Stimulated activated CD4-positive, alpha-beta T cell treated with anti-CD3 and anti-CD28 coated beads, TNF-alpha, amount 100 ng/mL, for 1 hour (primary cell): ENCODE measurements at places on chromosomes 7 and 10.

- DNase-seq: no peak
These were observed 43.2 kb upstream of the NRP1 start for GRCh38 chr10:33377658-33378025.

DNA sequence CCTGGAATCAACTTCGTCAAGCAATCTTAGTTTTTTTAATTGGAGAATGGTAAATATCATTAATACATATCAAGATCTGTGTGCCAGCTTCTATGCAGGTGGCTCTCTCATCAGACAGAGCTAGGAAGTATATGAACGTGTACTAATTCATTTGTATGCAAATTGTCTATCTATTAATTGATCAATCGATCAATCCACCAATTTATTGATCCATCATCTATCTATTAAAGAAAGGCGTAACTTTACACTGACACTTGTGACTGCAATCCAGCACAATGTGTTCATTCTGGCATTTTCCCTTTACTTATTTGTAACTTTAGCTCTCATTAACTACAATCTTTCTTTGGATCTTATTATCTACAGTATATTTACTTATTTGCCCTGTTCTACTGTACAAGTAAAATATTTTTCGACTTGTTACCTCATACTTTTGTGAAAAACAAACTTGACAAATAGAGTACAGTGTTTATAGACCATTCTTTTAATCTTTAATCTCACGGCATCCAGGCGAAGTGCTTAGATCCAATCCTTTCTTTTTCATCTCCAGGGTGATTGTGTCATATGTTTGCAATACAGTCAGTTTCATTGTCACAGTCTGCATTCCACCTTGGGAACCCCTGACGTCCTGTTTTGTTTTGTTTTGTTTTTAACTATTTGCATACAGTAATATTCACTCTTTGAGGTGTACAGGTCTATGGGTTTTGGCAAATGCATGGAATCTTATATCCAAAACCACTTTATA, 22.0 kb upstream of the GHRHR start:
- DNase-seq: no peak

GRCh38 chr10:6274040-6274439, 71.3 kb downstream of the PFKFB3 start:
- DNase-seq: no peak

- no peak for DNase-seq
These were observed 40.6 kb upstream of the LRRC4 start for GRCh38 chr7:128071801-128072200.

- DNase-seq: no peak
These were observed 6.2 kb upstream of the OGDHL start for GRCh38 chr10:49768329-49768728.

- no peak for DNase-seq
These were observed 35.1 kb downstream of the SMNDC1 start for GRCh38 chr10:110269374-110270318.

DNA sequence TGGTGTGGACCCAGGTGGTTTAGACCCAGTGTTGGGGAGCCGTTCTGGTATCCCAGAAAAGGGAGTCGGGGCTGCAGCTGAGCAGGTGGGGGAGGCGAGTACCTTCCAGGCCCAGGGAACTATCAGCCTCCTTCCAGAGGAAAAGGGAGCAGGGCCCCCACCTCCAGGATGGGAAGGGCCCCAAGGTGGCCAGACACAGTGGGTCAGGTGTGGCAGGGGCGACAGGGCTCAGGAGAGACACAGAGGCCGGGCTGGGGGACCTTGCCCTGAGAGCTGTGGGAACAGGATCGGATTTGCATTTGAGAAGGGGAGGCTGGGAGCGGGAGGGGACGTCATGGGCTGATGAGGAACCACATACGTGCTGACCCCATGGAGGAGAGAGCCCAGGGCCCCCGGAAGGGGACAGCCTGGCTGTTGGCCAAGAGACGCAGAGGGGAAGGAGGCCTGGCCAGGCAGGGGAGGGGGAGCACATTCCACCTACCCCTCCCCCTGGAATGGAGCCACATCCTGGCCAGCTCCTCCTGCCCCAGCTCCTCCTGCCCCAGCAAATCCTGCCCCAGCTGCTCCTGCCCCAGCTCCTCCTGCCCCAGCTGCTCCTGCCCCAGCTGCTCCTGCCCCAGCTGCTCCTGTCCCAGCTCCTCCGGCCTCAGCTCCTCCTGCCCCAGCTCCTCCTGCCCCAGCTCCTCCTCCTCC, 9.7 kb upstream of the TTYH3 start:
- DNase-seq: no peak

DNA sequence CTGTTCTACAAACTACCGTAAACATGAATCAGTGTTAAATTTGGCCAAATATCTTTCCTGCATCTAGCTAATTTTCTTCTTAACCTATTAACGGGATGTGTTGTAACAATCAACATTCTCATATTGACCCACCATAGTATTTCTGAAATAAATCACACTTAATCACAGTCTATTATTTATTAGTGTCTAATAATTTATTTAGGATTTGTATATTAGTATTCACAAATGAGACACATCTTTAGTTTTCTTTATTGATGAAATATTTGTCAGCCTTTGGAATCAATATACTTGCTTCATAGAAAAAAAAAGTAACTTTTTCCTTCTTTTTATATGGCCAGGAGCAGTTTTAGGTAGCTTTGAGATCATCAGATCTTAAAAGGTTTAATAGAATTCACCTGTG, 4.6 kb downstream of the GIMAP7 start:
- DNase-seq: no peak

- no peak for DNase-seq
These were observed 9.6 kb downstream of the UBTD1 start for GRCh38 chr10:97508342-97508741.

DNA sequence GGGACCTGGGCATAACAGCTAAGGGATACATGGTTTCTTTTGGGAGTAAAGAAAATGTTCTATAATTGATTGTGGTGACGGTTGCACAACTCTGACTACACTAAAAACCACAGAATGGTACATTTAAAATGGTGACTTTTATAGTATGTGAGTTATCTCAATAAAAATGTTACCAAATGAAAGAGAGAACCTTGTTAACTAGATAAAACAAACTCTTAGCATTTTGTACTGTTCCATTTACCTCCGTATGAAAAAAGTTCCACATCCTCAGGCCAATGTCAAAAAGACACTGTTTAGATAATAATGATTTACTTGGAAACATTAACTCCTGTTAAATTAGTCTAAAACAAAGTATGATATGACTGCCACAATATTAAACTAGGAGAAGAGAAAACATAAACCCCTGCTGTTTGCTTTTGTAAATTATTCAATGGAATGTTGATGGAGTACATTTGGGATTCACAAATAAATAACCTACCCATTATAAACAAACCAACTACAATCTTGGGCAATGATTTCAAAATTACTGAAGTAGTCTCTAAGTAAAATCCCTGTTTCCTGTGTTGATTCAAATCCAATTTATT, 60.7 kb downstream of the SMURF1 start:
- DNase-seq: no peak

DNA sequence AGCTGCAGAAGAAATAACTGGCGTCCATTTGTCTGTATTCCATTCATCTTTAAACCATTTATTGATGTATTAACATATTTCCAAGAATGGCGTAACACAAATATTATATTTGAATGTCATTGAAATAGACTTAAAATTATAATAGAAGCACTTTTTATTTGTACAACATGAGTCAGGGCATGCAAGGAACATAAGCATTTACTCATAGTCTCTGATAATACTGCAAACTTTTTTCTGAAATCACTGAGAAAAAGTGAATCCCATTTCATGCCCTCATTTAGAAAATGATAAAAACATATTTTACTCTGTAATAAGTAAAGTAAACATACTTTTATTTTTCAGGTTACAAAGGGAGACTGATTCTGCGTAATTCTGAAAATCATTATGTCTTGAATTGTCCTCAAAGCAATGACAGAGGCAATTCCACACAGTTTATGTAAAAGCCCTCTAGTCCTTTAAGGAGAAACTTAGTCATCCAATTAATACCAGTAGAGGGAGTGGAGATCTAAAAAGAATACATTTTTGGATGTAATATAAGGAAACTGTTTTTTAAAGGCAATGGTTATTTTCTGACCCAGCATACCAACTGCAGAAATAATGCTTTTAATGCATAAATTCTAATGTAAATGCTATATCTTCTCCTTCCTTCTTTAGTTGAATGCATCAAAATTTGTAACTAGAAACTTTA, 58.1 kb downstream of the AGMO start:
- DNase-seq: no peak

GRCh38 chr7:148505645-148506375, 84.8 kb upstream of the C7orf33 start:
- DNase-seq: no peak

- DNase-seq: peak; percentile 50
These were observed at the start of gene ZNF22 for GRCh38 chr10:45000752-45001380. TSS of gene ZNF22 (plus strand) at chr10:45000923. CDS start at chr10:45003369, 2,446 bp downstream.

- no peak for DNase-seq
These were observed 691.8 kb downstream of the NXPH1 start for GRCh38 chr7:9125246-9125645.

GRCh38 chr7:3899559-3899991, 598.5 kb downstream of the SDK1 start:
- DNase-seq: no peak

- DNase-seq: no peak
These were observed 35.4 kb downstream of the LRRC4 start for GRCh38 chr7:127995881-127996215.

DNA sequence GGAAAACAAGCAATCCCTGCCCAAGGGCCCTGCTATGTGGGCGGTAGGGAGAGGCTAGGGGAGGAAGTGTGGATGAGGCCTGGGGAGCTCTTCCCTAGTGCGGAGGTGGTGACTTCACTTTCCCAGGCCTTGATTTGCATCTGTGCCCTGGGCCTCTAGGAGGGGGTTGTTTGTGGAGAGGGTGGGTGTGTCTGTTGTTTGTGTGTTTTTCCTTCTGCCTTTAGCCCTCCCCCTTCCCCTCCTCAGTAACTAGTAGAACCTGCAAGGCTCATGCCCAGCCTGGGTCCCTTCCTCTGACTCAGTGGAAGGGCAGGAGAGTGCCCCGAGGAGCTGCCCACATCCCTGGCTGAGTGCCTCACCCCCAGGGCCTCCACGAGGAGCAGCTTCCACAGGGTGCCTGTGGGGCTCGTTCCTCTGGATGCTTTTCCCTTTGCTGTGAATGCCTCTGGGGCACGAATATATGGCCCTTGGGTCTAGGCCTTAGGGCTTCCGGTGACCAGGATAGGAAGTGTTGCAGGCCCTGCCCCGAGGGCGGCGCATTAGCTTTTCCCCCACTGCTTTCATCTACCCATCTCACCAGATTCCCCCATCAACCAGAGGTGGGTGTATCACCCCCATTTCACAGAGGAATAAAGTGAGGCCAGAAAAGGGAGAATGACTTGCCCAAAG, 89.4 kb upstream of the DUSP5 start:
- DNase-seq: no peak

GRCh38 chr10:1187151-1187854, 131.1 kb downstream of the WDR37 start:
- no peak for DNase-seq

- DNase-seq: no peak
These were observed 56.0 kb upstream of the COL13A1 start for GRCh38 chr10:69745698-69746097.

- no peak for DNase-seq
These were observed 314.1 kb downstream of the THSD7A start for GRCh38 chr7:11517853-11518252.

DNA sequence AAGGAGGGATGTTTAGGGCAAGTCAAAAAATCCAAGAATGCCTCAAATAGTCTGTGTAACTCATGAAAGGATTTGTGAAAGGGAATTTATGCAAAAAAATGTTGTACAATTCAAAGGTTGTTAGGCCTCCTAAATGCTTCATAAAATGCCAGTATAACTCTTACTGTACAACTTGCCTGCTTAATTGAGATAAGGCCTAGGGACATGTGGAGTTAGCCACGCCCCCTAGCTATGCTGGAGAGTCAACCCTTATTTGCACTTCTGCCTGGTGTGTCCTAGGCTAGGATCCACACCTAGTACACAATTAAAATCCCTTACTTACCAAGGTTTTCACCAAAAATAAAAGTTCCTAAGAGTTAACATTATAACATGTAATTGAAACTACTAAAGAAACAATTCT, 77.2 kb downstream of the ZNF680 start:
- DNase-seq: no peak

GRCh38 chr10:91742229-91742628, 56.0 kb upstream of the TNKS2 start:
- DNase-seq: no peak
